PC-3 (cell line): ENCODE measurements at places on chromosomes 16 and 17.

DNA sequence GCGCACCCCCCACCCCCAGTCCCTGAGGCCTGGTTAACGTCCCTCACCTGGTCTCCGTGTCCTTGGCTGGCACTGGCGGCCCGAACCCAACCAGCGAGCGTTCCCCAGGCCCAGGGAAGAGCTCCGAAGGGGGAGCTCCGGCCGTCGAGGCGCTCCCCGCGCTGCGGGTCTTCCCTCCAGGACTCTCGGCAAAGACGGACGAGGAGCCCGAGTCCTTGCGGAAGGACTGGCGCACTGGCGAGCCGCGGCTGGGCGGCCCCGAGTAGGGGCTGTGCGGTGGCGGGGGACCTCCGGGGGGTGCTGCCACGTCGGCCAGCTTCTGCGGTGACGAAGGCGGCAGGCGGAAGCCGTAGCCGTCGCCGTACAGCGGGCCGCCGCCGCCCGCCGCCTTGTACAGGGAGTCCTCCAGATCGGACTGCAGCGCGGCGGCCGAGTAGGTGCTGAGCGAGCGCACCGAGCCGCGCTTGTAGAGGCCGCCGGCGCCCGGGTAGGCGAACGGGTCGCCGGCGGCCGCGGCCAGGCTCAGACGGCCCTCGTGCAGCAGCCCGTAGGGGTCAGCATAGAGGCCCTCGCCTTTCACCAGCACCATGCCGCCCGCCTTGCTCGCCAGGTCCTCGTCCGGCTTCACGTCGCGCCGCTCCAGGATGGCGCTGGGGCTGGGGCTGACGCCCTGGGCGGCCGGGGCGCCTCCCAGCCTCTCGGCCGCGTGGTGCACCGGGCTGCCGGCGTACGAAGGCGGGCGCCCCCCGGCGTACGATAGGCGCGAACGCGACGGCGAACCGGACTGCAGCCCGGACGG, 44.1 kb downstream of the SRCIN1 start:
- H3K36me3 ChIP-seq = no peaks in the 10 kb centered on the region
- H3K27ac ChIP-seq = no peak overlapping the region
- peaks cover 13% of the 10 kb centered on the region for H3K4me1 ChIP-seq
- no peak overlapping the region for H3K4me3 ChIP-seq
- H3K27me3 ChIP-seq = no peaks in the 10 kb centered on the region

DNA sequence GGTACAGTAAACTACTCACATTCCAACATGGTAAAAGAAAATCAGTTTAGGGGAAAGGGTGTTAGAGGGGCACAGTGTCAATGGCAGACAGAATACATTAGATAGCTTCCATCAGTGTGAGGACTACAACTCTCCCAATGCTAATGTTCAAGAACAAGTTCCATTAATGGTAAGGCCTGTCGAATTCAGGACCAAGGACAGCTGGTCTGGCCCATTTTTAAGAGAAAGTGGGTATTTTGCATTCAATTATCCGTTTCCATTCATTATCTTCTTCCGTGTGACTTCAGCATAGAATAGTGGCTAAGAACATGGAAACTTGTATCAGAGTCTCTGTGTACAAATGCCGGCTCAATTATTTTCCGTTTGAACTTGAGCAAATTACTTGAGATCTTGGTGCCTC, 98.4 kb downstream of the XYLT1 start:
- no peaks in the 10 kb centered on the region for H3K27me3 ChIP-seq
- DNase-seq = no peak
- H3K27ac ChIP-seq = no peak overlapping the region
- no peaks in the 10 kb centered on the region for H3K4me1 ChIP-seq
- no peak overlapping the region for H3K4me3 ChIP-seq

GRCh38 chr17:6172642-6173330, 102.6 kb downstream of the WSCD1 start:
- no peak overlapping the region for H3K4me3 ChIP-seq
- no peak overlapping the region for H3K27ac ChIP-seq
- H3K27me3 ChIP-seq = no peaks in the 10 kb centered on the region
- H3K36me3 ChIP-seq = no peaks in the 10 kb centered on the region

GRCh38 chr16:20348365-20349185, 3.9 kb downstream of the UMOD start:
- H3K27ac ChIP-seq = no peak overlapping the region
- no peaks in the 10 kb centered on the region for H3K4me1 ChIP-seq
- H3K36me3 ChIP-seq = no peaks in the 10 kb centered on the region
- no peaks in the 10 kb centered on the region for H3K27me3 ChIP-seq
- DNase-seq = no peak

DNA sequence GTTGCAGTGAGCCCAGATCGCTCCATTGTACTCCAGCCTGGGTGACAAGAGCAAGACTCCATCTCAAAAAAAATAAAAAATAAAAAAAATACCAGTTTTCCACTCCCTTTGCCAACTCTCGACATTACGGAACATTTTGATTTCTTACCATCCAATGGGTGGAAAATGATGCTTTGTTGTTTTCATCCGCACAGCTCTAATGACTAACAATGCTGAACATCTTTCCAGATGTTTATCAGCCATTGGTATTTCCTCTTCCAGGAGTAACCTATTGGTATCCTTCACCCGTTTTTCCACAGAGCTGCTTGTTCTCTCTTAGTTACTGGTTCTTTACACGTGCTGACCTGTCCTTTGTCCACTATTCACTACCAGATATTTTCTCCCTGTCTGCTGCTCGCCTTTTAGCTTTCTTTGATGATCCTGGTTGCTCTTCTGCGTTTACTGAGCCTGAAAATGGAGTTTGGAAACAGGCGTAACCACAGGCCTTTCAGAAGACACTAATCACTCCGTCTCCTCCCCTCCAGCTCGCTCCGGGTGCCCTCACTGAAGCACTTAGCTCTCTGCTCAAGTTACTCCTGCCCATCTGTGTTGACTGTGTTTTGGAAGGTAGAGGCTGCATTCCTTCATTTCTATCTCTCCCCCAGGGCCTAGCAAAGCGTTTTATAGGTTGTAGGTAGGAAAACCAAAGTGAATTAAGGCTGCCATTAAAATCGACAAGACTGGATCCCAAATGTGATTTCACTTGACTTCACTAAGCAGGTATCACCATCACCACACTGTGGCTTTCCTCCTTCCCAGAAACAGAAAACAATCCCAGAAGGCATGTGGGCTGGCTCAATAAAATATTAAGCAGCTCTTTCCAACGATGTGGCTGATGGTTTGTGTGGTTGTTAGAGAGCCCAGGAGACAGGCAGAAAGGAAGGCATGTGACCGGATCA, 8.9 kb downstream of the SHPK start:
- H3K4me3 ChIP-seq = no peak overlapping the region
- H3K27ac ChIP-seq = no peak overlapping the region
- no peaks in the 10 kb centered on the region for H3K4me1 ChIP-seq
- H3K27me3 ChIP-seq = no peaks in the 10 kb centered on the region
- no peak for DNase-seq

GRCh38 chr16:74770831-74771526, 3.6 kb downstream of the FA2H start:
- no peak overlapping the region for H3K4me3 ChIP-seq
- H3K4me1 ChIP-seq = peaks cover 7% of the 10 kb centered on the region; the same call in 1 of the 2 replicates
- DNase-seq = no peak
- H3K27me3 ChIP-seq = no peaks in the 10 kb centered on the region

DNA sequence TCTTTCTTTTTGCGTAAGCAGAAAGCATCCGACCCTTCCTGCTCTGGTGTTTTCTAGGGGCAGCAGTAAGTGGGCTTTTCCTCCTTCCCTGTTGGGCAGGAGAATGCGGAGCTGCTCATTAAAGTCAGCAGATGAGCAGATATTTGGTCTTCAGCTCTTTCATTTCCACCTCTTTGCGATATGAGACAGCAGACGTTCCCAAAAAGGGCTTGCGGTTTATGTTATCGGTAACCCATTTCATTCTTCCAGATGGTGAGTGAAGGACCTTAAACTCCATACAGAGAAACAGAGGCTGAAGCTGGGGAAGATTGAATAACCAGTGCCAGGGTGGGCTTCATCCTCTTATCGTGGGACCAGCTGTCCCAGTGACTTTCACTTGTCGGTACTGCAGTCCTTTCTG, 40.7 kb downstream of the KSR1 start:
- no peaks in the 10 kb centered on the region for H3K27me3 ChIP-seq
- no peaks in the 10 kb centered on the region for H3K36me3 ChIP-seq
- DNase-seq = no peak
- peaks cover 18% of the 10 kb centered on the region for H3K4me1 ChIP-seq

GRCh38 chr17:77540531-77540930, 399.8 kb downstream of the SEC14L1 start:
- H3K27me3 ChIP-seq = peaks cover 64% of the 10 kb centered on the region
- DNase-seq = no peak
- no peaks in the 10 kb centered on the region for H3K36me3 ChIP-seq
- H3K27ac ChIP-seq = no peak overlapping the region
- no peak overlapping the region for H3K4me3 ChIP-seq

GRCh38 chr16:75271441-75272096, 20.1 kb upstream of the BCAR1 start:
- peaks cover 17% of the 10 kb centered on the region for H3K4me1 ChIP-seq
- H3K4me3 ChIP-seq = no peak overlapping the region
- H3K27me3 ChIP-seq = no peaks in the 10 kb centered on the region
- no peak overlapping the region for H3K27ac ChIP-seq
- no peak for DNase-seq
- H3K36me3 ChIP-seq = no peaks in the 10 kb centered on the region

DNA sequence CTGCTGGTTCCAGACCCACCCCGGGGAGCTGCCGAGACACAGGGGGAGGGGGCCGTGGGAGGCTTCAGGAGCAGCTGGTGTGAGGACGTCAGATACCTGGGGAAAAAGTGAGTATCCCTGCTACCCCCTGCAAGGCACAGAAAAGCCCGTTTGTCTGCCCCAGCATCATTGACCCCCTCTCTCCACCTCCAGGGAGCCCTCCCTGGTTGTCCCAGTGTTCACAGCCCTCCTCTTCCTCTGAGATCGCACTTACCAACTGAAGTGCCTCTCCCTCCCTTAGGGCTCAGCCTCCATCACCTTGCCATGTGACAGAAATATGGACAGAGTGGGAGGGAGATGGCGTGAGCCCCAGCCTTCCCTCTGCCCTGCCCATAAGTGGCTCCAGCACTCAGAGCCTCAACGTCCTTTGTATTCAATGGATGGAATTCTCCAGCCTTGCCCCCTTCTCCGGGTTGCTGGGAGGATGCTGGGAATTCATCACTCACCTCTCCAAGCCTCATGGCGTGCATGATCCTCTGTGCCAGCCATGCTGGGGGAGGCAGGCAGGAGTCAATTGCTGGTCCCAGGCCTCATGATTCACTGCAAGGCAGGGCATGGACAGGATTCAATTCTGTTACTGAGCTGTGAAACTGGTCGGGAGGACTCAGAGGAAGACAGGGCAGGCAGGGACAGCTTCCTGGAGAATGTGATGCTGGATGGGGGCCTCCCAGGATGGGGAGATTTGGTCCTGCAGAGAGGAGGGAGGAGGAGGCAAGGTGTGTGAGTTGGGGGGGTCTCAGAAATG, 14.6 kb downstream of the SPNS3 start:
- peaks cover 8% of the 10 kb centered on the region for H3K4me1 ChIP-seq
- no peaks in the 10 kb centered on the region for H3K36me3 ChIP-seq
- DNase-seq = no peak
- no peak overlapping the region for H3K4me3 ChIP-seq
- no peak overlapping the region for H3K27ac ChIP-seq

GRCh38 chr17:64103391-64104364, 26.3 kb downstream of the ERN1 start:
- peak; percentile 83 for DNase-seq
- no peaks in the 10 kb centered on the region for H3K36me3 ChIP-seq
- H3K4me1 ChIP-seq = peaks cover 38% of the 10 kb centered on the region
- peak overlapping the region; percentile 41 for H3K27ac ChIP-seq
- H3K4me3 ChIP-seq = no peak overlapping the region

GRCh38 chr16:50061326-50061725, 4.4 kb upstream of the HEATR3 start:
- H3K4me1 ChIP-seq = no peaks in the 10 kb centered on the region
- H3K4me3 ChIP-seq = no peak overlapping the region
- no peak overlapping the region for H3K27ac ChIP-seq
- no peak for DNase-seq

DNA sequence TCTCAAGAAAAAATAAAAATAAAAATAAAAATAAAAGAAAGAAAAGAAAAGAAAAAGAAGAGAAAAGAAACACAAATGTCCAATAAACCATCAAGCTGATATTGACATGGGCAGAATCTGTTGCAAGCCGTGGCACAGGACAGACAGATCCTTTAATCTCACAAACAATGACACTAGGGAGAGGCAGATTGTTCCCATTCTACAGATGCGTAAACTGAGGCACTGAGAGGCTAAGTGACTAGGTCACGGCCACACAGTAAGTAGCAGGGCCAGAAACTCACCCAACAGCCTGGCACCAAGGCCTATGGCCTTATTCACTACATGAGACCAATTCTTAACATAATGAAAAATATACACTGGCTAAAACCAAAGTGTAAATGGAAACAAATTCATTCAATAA, 28.3 kb upstream of the ZFP90 start:
- H3K4me1 ChIP-seq = no peaks in the 10 kb centered on the region
- H3K36me3 ChIP-seq = no peaks in the 10 kb centered on the region
- DNase-seq = no peak
- no peaks in the 10 kb centered on the region for H3K27me3 ChIP-seq
- no peak overlapping the region for H3K4me3 ChIP-seq
